ENCODE measurements at places on chromosomes 13 and 19.

DNA sequence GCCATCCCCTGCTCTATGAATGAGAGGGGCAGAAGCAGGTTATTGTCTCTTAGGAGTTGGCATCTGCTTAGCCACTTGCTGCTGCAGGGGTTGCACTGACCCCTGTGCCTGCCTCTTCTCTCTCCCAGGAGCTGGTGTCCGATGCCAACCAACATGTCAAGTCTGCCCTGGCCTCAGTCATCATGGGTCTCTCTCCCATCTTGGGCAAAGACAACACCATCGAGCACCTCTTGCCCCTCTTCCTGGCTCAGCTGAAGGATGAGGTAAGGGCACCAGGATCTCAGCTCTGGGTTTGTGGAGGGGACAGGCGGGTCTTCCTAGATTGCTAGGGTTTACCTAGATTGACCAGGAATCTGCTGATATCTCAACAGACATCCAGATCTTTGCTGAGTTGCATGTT is 26.5 kb downstream of the PPP2R1A start:
- DNase-seq = no peak

DNA sequence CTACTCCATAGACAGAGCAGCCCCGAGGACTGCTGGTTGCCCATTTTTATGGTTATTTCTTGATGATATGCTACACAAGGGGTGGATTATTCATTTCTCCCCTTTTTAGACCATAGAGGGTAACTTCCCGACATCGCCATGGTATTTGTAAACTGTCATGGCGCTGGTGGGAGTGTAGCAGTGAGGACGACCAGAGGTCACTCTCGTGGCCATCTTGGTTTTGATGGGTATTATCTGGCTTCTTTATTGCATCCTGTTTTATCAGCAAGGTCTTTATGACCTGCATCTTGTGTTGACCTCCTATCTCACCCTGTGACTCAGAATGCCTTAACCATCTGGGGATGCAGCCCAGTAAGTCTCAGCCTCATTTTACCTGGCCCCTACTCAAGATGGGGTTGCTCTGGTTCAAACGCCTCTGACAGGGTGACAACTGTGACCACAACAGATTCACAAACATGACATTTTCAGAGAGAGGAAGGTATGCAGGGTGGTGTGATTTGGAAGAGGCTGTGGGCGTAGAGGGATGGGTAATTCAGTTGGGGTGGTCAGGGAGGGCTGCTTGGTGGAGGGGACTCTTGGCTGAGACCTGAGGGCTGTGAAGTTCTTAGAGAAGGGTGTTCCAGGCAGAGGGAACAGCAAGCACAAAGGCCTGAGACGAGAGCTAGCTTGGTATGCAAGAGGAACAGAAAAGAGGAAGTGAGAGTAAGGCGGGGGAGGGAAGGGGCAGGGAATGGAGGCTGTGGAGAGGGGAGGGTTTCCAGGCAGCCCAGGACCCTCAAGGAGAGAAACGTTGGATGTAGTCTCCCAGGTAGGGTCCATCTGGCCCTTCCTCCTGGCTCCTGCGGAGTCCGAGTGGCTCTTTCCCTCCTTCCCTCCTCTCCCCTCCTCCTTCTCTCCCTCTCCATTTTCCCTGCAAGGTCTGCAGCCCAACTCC is 23.5 kb downstream of the FAM187B start:
- DNase-seq = no peak

DNA sequence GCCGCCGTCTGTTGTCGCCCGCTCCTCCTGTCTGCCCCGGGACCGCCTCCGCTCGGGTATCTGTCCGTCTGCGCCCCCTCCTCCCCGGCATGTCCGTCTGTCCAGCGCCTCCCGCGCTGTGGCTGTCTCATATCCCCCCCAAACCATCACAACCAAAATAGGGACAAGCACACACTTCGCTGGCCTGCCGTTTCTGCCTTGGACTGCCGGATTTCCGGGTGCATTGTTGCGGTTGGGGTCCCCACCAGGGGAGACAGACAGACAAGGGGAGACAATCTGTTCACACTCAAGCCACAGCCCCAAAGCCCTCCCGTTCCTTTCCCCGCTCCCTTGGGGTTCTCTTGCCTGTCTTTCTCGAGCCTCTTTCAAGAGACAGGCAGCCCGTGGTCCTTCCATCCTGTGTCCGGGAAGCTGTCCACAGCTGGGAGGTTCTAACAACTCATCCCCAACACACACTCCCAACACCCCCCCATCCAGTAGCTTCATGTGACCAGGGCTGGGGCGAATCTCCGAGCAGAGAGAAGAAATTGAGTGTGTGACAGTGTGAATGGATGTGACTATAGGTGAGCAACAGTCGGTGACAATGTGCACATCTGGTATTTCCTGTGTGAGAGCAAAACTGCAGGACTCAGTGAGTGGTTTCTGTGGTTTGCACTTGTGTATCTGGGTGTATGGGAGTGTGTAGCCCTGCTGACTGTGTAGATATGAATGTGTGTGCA is 16.5 kb upstream of the FOSB start:
- DNase-seq = no peak

- DNase-seq = no peak
Measured at GRCh38 chr13:41563984-41564365, 106.6 kb downstream of the RGCC start.

DNA sequence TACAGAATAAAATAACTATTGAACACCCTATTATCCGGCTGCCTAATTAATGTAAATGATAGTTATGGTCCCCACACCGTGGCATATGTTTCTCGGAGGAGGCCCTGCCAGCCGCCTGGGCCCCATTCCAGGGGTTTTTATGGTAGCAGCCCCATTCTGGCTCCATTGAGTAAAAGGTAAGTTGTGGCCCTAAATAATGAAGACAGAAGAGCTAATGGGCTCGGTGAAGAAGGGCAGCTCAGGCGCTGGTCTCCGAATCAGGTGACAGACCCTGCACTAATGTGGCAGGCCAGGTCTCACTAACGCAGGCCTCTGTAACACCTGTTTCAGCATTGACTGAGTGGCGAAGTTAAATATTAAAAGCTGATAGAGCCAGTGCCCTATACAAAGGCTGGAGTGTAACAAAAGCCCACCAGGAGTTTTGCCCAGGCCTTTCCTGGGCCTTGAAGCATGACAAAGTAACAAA is 19.1 kb downstream of the POP4 start:
- no peak for DNase-seq

All from stimulated activated CD4-positive, alpha-beta T cell treated with anti-CD3 and anti-CD28 coated beads, Interleukin-12 subunit alpha, Interleukin-12 subunit beta, amount 100 ng/mL, for 4 hours (primary cell).